ENCODE measurements at places on chromosomes 13 and 19. TPM values are rescaled to one million over a fixed set of nuclear protein-coding genes. Genes with fewer than 3 reads are reported as not detected.

The LYL1 gene
- 0.36 TPM for total RNA-seq

- no peak for DNase-seq
These were observed 60.9 kb upstream of the ATP12A start for GRCh38 chr13:24619282-24619681.

The CGB8 gene
- not detected for total RNA-seq

GRCh38 chr19:19068659-19069654 lies 5.2 kb downstream of the SLC25A42 start:
- DNase-seq = peak; percentile 32

The TMEM255B gene
- total RNA-seq = 2.9 TPM

The PPFIA3 gene
- 1.1 TPM for total RNA-seq

DNA sequence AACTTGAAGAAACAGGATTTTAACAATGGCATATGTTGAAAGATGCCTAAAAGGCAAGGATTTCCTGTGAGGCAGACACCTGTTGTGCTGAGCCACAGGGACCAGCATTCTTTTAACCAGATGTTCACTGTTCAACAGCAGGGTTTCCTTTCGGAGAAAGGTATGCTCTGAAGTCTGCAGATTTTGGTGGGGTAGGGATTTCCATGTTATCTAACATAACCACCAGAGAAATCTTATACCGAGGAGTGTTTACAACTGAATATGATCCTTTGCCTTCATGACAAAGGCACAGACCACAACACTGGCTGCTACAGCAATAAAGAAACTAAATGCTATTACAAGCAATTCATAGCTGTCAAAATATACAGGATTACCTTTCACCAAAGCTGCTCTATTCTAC lies 48.1 kb downstream of the MPHOSPH8 start:
- DNase-seq = no peak

The SYCN gene
- total RNA-seq = not detected

- no peak for DNase-seq
These were observed 327.6 kb upstream of the PCDH9 start for GRCh38 chr13:67557642-67558241.

- DNase-seq = peak; percentile 3
These were observed 431.4 kb downstream of the TBC1D4 start for GRCh38 chr13:75050419-75051046.

GRCh38 chr19:37007587-37008220 lies 70.5 kb upstream of the ZNF420 start:
- no peak for DNase-seq

The FLT3LG gene
- 6.5 TPM for total RNA-seq

The KLK10 gene
- not detected for total RNA-seq

The GZMM gene
- under 0.01 TPM for total RNA-seq

DNA sequence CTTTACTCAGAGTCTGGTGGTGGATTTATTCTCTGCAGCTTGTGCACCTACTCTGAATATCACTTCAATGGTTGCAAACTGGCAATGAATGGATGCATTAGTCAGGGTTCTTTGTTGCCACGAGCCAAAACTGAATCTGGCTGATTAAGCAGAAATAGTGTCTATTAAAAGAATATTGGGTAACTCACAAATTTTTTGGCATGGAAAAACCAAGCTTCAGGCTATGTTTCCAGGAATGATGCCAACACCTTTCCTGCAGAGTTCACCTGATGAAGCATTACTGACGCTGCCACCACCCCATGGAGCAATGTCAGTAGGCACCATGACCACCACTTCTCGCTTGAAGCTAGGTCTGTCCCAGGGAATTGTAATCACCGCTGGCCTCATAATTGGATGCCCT lies 597.8 kb upstream of the SLC10A2 start:
- DNase-seq = no peak

DNA sequence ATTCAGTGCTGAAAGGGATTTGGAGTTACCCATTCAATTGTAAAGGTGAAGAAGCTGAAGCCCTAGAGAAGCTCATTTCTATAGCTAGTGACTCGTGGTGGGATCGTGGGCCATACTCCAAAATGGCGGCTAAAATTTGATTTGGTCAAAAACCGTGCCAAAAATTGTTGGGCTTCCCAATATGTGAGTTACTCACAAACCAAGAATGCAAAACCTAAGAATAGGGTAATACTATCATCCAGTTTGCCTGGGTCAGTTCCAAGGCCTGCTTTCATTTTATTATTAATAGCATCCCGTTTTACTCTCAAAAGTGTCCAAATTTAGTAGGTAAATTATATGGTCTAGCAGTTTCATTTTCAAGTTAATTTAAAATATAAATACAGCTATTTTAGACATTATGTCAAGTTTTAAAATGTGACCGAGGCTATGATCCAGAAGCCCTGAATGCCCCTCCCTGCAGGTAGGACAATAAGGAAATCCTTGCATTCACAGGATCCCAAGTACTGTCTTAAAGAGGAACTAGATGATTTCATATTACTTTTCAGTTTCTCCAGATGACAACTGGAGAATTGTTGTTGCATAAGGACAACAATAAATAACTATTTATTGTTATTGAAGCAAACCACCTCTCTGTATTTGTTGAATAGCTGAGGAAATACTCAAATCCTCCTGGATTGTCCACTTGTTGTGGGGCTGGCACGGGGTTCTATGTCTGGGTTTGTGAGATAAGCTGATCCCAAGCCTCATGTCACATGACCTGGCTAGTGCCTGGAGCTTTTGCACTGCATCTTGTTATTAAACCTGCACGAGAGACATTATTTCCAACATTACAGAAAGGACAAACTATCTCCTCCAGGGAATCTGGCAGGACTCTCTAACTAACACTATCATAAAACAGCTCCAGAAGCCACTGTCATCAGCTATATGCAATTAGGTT lies 11.6 kb upstream of the RAP2A start:
- no peak for DNase-seq

The CGB2 gene
- total RNA-seq = not detected

GRCh38 chr19:54151362-54152035 lies 8.0 kb downstream of the LENG1 start:
- no peak for DNase-seq

DNA sequence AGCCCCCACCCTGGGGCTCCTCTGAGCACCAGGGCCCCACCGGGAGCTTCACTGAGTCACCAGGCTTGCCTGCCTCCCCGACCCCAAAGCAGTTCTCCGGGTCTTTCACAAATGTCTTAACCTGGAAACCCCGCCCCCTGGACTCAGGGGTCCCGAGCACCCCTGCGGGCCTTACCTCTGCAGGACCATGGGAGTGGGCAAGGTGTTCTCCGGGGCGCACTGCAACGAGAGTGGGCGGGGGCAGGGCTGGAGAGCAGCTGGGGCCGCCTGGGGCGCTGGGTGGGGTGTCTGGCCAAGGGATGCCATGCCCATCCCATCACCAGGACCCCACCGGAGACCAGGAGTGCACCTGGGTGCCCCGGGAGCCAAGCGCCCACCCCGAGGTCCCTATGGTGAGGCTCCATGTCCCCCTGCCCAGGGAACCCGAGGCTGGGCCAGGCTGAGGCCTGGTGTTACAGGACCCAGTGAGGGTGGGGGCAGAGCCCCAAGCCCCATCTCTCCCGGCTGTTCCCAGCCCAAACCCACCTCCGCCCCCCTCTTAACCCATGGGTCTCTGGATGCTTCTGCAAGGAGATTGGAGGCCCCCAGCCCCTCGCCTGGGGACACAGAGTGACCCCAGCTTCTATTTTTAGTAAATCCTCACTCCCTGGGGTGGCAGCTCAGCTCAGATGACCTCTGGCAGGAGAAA lies 10.9 kb downstream of the MKNK2 start:
- peak; percentile 83 for DNase-seq
